Inflammatory macrophage treated with lipopolysaccharide for 1 hour (primary cell): ENCODE measurements at places on chromosomes 2 and 18.
A peak's percentile ranks its signal among the peaks of the same experiment; 100 is the strongest.

GRCh38 chr18:76824145-76824676 lies 1.9 kb downstream of the ZNF236 start:
- DNase-seq, result no peak

DNA sequence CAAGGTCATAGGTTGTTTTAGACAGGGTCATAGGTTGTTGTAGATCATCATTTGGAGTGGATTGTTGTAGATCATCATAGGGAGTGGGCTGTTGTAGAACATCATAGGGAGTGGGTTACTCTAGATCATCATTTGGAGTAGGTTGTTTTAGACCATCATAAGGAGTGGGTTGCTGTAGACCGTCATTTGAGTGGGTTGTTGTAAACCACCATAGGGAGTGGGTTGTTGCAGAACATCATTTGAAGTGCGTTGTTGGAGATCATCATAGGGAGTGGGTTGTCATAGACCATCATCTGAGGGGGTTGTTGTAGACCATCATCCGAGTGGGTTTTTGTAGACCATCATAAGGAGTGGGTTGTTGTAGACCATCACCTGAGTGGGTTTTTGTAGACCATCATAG lies 9.5 kb upstream of the TRPM8 start:
- no peak for DNase-seq

DNA sequence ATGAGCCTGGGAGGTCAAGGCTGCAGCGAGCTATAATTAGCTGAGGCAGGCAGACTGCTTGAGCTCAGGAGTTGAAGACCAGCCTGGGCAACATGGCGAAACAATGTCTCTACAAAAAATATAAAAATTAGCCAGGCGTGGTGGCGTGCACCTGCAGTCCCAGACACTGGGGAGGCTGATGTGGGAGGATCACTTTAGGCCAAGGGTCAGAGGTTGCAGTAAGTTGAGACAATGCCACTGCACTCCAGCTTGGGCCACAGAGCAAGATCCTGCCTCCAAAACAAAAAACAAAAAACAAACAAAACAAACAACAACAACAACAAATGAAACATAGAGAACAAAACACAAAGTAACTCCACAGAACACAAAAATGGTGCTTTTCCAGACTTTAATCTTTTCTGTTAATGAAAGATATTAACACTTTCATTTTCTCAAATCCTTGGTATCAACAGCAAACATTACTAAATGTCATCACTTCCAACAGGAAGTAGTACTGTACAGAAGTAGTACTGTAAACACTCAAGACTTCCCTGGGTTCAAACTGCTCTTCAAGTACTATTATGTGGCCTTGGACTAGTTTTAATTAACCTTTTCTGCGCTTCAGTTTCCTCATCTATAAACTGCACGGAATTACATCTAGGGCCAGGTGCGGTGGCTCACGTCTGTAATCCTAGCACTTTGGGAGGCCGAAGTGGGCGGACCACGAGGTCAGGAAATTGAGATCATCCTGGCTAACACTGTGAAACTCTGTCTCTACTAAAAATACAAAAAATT lies 27.9 kb downstream of the PUM2 start:
- DNase-seq, result peak; percentile 30

DNA sequence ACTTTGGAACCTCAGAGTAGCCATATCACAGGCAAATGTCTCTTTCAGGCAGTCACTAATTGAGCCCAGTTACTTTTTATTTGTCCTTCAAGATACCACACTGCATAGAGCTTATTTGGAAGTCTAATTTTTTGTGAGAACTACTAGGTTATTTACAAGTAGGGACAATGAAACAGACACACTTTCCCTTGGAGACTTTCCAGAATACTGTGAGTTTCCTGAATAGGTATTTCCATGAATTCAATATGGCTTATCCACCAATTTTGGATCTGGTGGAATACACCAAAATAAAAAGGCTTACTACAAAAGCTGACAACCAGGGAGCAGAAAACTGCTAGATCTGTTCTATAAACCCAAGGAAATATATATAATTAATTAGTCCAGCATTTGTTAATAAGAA lies 83.3 kb downstream of the NRXN1 start:
- no peak for DNase-seq

- no peak for DNase-seq
Measured at GRCh38 chr18:48080546-48080945, 150.1 kb upstream of the SMAD2 start.

DNA sequence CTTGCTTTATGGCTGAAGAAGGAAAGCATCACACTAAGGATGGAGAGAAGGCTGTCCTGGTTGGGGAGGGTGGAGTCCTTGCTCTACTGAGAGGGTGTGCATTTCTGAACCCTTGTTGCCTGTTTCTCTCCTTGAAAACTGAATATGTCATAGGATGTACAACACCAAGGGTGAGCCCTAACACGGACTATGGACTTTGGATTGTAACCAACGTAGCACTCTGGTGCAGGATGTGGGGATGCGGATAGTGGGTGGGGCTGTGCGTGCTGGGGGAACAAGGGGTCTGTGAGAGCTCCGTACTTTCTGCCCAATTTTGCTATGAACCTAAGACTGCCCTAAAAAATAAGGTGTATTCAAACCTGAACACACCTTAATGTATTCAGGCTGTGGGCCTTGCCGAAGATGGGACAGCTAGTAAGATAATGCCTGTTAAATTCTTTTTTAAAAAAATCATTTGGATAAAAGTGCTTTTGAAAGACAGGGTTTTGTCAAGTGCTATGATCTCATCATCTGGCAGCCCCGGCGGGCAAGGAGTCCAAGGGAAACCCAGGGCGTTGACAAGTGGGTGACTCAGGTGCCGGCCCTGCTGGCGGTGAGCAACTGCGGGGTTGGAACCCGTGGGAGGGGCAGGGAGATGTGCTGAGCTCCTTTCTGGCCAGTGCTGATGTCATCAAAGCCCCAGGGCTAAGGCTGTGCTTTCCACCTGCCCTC lies 54.0 kb downstream of the GATA6 start:
- no peak for DNase-seq

- no peak for DNase-seq
Measured at GRCh38 chr18:10086458-10087210, 172.8 kb downstream of the VAPA start.

DNA sequence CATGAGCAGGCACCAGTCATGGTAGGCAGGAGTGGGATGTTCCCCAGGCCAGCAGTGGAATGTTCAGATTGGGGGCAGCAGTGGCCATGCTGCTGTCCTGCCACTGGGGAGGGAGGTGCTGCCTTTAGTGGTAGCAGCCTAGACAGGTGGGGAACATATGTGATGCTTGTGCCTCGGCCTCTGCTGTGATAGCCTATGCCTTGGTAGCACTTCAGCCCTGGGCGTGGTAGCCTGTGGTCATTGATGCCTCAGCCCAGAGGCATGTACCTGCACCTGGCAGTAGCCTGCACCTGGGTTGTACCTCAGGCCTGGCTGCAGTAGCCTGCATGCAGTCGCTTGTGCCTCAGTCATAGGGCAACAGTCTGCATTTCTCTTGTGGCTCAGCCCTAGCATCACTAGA lies 7.1 kb downstream of the RFTN2 start:
- no peak for DNase-seq

- DNase-seq, result no peak
Measured at GRCh38 chr2:48560546-48561209, 30.7 kb downstream of the STON1 start.

DNA sequence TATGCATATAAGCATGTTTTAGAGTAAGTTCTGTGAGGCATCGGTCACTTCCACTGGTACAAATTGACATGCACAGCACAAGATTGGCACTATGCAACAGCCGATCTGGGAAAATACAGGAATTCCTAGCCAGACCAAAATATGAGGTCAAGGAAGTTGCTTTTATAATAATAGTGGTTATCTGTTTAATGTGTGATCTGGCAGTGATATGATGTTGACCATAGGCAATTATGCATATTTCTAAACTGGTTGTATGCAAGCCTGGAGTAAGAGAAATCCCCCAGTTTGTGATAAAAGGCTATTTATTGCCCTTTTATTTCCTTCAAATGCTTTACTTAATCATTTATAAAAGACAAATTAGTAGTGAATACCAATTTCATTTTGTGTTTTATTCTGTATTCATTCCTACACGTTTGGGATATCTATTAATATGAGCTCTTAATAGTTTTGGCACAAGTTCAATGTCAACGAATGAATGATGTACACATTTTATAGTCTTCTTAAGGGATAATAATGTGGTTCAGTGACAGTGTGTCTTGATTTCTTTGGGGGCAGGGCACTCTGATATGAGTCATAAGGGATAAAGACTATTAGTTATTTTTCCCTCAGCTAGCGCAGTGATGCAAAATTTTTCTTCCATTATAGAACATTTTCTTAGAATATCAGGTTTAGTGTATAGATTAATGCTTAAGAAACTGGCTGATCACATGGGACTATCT lies 34.7 kb upstream of the ZEB2 start:
- DNase-seq, result no peak

- no peak for DNase-seq
Measured at GRCh38 chr18:58556331-58557007, 72.4 kb downstream of the ALPK2 start.

DNA sequence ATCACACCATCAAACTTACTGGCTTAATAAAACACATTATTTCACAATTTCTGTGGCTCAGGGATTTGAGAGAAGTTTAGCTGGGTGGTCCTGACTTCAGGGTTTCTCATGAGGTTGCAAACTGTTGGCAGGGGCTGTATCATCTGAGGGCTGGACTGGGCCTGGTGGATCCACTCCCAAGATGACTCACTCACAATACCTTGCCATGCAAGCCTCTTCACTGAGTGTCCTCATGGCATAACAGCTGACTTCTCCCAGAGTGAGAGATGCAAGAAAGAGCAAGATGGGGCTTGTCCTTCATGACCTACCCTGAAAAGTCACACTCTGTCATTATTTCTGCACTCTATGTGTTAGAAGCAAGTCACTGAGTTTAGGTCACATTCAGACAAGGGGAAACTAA lies 73.8 kb downstream of the AQP4 start:
- no peak for DNase-seq

DNA sequence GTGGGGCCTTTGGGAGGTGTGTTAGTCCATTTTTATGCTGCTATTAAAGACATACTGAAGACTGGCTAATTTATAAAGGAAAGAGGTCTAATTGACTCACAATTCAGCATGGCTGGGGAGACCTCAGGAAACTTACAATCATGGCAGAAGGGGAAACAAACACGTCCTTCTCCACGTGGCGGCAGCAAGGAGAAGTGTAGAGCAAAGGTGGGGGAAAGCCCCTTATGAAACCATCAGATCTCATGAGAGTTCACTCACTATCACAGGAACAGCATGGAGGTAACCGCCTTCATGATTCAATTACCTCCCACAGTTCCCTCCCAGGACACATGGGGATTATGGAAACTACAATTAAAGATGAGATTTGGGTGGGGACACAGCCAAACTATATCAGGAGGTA lies 187.1 kb upstream of the OSR1 start:
- DNase-seq, result no peak

DNA sequence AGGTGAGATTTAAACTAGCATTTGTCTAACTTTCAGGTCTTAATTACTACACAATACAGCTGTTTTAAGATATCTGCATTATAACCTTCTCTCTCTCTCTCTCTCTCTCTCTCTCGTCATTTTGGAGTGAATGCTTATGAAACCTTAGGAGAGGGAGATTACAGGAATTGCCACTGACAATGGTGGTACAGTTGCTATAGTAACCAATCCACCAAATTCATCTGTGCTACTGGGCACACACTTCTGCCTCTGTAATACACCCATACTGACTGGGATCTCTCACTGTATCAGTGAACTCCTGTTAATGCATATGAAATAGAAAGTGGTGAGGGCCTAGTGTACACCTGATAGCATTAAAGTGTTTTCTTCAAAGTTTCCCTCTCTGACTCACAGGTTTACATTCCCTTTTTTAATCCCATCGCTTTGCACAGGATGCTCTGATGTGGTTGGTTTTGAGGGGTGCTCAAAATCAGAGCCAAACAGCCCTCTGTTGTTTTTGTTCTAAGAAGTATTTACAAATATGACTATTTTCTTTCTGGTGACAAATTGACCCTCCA lies 13.1 kb downstream of the KLHL14 start:
- DNase-seq, result no peak

DNA sequence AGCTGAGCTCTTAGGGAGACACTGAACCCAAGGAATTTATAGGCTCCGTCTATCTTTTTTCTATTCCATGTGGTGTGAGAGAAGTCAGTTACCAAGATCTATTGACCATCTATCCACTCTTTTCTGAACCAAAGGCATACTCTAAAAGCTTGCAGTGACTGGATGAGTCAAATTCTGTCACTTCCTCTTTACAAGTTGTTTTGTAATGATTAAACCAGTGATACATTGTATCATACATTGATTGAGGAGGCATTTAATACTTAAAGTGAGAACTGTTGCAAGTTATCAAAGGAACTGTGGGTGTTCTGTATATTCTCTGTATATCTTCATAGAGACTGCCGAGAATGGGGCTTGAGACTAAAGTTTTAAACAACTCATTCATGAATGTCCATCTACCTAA lies 188.8 kb downstream of the CAMKMT start:
- peak; percentile 39 for DNase-seq

DNA sequence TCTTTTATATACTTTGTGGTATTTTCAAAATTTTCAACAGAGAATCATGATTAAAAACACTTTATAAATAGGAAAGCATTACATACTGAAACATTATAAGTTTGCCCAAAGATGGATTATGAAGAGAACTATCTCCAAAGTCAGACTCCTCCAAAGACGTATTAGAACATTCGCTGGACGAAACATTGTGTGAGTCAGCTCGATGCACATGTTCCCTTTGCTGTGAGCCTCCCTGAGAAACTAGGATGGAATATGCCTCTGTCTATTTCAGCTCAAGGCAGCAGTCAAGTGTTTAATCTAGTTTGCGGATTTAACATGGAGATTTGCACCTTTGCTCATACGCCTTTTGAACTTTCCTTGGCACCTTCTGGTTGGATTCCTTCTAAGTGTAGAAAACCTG lies 92.2 kb upstream of the NCKAP5 start:
- DNase-seq, result no peak
